ENCODE measurements at places on chromosomes 4 and X.

- DNase-seq, result peak; percentile 66
Measured at GRCh38 chr4:153038623-153039311, 102.6 kb downstream of the FHDC1 start.

DNA sequence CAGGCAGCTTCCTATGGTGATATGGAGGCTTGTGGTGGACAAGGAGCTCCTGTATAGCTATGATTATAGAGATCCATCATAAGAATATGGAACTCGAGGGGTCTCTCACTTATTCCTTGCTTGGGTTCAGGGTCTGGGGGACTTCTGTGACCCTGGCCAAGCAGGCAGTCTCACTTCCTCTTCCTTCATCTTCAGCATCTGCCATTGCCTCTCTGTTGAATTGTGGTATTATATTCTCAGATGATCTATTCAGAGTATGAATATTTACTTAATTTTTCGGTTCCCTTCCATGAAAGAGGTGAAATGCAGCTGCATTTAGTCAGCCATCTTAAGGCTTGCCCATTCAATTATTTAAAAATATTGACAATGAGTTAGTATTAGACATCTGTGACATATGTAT lies 292.9 kb downstream of the SPIN4 start:
- no peak for DNase-seq

DNA sequence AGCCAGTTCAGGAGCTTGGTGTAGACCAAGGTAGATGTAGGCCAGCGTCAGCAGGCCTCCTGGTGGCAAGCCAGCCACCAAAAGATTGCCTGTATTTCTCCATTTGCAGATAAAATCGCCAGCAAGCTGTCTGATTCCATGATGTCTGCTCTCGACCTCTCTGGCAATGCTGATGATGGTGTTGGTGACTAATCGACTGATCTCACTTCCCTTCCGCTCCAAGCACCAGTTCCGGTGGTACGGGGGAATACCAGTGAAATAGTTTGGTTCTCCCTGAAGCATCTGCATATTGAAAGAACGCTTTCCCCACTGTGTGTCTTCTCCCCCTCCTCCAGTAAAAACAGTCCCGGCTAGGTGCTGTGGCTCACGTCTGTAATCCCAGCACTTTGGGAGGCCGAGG lies 30.4 kb downstream of the GNL3L start:
- DNase-seq, result no peak

- DNase-seq, result no peak
Measured at GRCh38 chr4:70463335-70463734, 8.7 kb upstream of the MUC7 start.

DNA sequence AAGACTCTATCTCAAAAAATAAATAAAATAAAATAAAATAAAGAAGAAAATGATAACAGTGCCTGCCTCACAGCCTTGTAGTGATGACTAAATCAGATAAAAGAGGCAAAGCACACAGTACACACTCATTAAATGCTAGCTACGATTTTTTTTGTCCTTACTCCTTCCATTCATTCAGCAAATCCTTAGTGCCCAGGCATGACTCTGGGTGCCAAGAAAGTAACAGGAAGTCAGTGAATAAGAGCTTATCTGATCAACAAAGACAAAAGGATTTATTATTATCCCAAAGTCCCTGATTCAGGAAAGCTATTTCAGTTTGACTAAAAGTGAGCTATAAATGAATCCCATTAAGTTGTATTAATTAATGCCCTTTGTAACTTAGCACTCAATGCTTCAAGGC lies 92.7 kb downstream of the SH3KBP1 start:
- no peak for DNase-seq

DNA sequence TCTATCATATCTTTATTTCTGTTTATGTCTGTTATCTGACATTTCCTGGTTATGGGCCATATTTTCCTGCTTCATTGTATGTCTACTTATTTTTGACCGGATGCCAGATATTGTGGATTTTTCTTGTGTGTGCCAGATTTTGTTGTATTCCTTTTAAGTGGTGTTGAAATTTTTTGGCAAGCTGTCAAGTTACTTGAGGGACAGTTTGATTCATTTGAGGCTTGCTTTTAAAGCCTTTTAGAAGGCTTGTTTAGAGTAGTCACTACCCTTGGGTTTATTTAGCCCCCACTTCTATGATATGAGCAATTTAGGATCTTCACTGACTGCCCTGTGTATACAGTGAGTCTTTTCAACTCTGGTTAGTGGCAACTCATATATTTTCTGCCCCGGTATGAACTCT lies 29.2 kb upstream of the NPY2R start:
- DNase-seq, result no peak

DNA sequence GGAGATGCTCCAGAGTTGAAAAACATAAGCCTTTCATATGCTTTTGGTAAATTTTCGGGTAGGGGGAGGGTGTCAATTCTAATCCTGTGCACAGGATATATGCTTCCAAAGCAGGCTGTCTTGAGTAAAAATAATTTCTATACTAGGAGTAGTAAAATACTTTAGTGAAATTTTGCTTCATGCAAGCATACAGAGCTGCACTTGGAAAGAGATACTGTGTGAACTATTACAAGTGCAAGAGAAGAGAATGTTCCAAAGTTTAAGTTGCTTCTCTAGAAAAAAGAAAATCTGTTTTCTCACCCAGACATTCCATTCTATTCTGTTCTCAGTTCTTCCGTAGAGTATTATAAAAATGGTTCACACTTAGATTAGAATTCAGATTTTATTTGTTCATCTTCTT lies 324.6 kb upstream of the AADAT start:
- no peak for DNase-seq

GRCh38 chr4:14111730-14112181 lies 484.2 kb upstream of the BOD1L1 start:
- DNase-seq, result no peak

DNA sequence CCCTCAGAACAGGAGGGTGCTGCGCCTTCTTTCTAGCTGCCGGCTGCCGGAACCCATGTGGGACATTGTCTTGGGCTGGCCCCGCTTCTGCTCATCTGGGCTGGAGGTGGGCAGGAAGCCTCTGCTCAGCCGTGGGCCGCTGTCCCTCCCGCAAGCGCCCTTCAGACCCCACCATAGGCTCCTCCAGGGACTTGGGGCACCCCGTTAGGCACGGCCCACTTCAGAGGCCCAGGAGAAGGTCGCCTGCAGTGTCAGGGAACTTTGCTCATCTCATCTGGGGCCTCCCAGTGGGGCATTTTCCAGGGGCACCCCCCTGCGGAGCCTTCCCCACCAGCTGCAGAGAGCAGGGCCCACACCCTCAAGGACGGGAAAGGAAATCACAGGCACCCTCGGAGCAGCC lies 32.9 kb downstream of the DOK7 start:
- no peak for DNase-seq

GRCh38 chrX:7568130-7568529 lies 274.8 kb upstream of the VCX start:
- no peak for DNase-seq

- no peak for DNase-seq
Measured at GRCh38 chr4:155541716-155542115, 124.9 kb upstream of the GUCY1A1 start.
